ENCODE measurements at places on chromosomes 1 and 21.

DNA sequence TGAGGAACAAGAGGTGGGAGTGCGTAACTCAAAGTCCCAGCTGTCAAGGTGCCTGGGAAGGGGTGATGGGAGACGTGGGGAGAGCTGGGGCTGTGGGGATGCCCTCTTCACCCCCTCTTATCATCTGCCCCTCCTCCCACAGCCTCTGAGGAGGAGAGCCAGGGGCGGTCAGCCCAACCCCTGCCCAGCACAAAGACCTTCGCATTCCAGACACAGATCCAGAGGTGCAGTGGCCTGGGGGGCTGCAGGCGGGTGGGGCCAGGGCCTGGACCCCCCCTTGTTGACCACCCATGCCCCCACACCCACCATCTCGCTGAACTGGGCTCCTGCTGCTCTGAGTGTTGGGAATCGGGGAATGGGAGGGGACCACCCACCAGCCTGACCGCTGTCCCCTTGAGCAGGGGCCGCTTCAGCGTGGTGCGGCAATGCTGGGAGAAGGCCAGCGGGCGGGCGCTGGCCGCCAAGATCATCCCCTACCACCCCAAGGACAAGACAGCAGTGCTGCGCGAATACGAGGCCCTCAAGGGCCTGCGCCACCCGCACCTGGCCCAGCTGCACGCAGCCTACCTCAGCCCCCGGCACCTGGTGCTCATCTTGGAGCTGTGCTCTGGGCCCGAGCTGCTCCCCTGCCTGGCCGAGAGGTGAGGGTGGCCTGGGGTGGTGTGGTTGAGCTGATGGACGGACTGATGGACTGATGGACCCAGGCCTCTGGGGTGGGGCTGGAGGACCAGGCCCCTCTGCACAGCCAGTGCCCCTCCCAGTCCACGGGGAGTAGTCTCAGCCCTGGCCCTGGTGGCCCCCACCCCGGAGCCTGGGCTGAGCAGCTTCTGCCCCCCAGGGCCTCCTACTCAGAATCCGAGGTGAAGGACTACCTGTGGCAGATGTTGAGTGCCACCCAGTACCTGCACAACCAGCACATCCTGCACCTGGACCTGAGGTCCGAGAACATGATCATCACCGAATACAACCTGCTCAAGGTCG lies 29.7 kb downstream of the TRIM11 start:
- H3K36me3 ChIP-seq: no peaks in the 10 kb centered on the region
- no peak for DNase-seq
- no peak overlapping the region for H3K27ac ChIP-seq

- peak overlapping the region; percentile 42 for H3K27ac ChIP-seq
- no peaks in the 10 kb centered on the region for H3K27me3 ChIP-seq
- H3K4me3 ChIP-seq: no peak overlapping the region
Measured at GRCh38 chr1:19734472-19734999, 65.2 kb downstream of the TMCO4 start.

DNA sequence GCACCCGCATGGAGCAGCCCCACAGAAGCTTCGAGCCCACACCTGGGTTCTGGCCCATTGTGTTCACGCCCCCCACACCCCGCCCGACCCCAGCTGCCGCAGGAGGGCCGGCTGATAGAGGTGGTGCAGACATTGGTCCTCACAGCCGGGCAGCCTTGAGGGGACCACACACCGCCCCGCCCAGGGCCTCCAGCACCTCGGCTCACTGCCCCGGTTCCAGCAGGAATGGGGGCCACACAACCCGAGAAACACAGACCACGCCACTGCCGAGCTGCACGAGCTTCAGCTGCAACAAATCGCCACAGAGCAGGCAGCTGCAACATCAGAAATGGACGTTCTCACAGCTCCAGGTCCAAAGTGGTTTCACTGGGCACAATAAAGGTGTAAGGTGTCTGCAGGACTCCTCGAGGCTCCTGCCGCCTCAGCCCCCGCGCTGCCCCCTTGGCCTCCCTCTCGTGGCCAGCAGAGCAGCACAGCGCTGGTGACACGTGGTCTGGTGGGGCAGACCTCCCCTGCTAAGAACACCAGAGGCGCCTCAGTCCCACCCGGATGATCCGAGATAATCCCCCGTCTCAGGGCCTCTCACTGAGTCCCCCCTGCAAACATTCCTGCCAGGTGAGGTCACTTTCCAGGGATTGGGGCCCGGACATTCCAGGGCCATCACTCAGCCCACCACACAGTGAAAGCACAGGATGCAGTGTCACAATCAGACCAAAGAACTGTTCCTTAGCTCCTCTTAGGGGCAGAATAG lies 62.3 kb upstream of the ADARB1 start:
- no peaks in the 10 kb centered on the region for H3K36me3 ChIP-seq
- H3K27ac ChIP-seq: no peak overlapping the region
- H3K4me3 ChIP-seq: no peak overlapping the region
- H3K27me3 ChIP-seq: peaks cover 42% of the 10 kb centered on the region
- H3K4me1 ChIP-seq: no peaks in the 10 kb centered on the region

- no peak overlapping the region for H3K4me3 ChIP-seq
- peaks cover 56% of the 10 kb centered on the region for H3K36me3 ChIP-seq
- H3K27ac ChIP-seq: peak overlapping the region; percentile 61
- DNase-seq: peak; percentile 18
- H3K4me1 ChIP-seq: peaks cover 47% of the 10 kb centered on the region
Measured at GRCh38 chr1:39230261-39231190, 26.0 kb downstream of the MACF1 start.

DNA sequence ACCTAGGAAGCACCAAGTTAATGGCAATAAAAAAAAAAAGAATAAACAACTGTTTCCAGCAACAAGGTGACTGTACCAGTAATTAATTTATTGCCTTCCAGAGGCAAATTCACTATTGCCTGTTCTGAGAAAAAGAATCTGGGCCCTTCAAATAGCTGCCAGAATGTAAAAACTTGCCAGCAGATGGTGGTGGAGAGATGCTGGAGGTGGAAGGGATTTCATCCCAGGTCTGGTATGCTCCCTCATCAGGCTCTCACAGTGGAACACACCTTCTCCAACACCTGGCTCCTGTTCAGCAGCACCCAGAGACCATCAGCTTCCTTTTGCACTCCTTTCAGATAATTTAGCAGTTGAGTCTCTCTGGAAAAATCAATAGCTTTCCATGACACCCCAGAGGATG lies 792.9 kb upstream of the ADAMTS5 start:
- DNase-seq: no peak
- H3K4me3 ChIP-seq: no peak overlapping the region
- no peaks in the 10 kb centered on the region for H3K27me3 ChIP-seq
- no peaks in the 10 kb centered on the region for H3K4me1 ChIP-seq

GRCh38 chr1:8736927-8737326 lies 80.5 kb downstream of the RERE start:
- H3K4me1 ChIP-seq: no peaks in the 10 kb centered on the region
- no peak for DNase-seq
- H3K27ac ChIP-seq: no peak overlapping the region
- no peaks in the 10 kb centered on the region for H3K27me3 ChIP-seq
- peaks cover 26% of the 10 kb centered on the region for H3K36me3 ChIP-seq
- no peak overlapping the region for H3K4me3 ChIP-seq

GRCh38 chr1:11151114-11151513 lies 38.0 kb upstream of the ANGPTL7 start:
- no peaks in the 10 kb centered on the region for H3K4me1 ChIP-seq
- H3K36me3 ChIP-seq: peaks cover 11% of the 10 kb centered on the region
- H3K27ac ChIP-seq: no peak overlapping the region

GRCh38 chr21:44982558-44983250 lies 42.9 kb downstream of the SLX9 start:
- no peaks in the 10 kb centered on the region for H3K4me1 ChIP-seq
- H3K27ac ChIP-seq: no peak overlapping the region
- H3K27me3 ChIP-seq: no peaks in the 10 kb centered on the region

- H3K36me3 ChIP-seq: no peaks in the 10 kb centered on the region
- DNase-seq: no peak
- H3K27ac ChIP-seq: no peak overlapping the region
- H3K4me3 ChIP-seq: no peak overlapping the region
- H3K4me1 ChIP-seq: peaks cover 2% of the 10 kb centered on the region
- H3K27me3 ChIP-seq: no peaks in the 10 kb centered on the region
Measured at GRCh38 chr1:64974288-64974825, 8.0 kb upstream of the JAK1 start.

DNA sequence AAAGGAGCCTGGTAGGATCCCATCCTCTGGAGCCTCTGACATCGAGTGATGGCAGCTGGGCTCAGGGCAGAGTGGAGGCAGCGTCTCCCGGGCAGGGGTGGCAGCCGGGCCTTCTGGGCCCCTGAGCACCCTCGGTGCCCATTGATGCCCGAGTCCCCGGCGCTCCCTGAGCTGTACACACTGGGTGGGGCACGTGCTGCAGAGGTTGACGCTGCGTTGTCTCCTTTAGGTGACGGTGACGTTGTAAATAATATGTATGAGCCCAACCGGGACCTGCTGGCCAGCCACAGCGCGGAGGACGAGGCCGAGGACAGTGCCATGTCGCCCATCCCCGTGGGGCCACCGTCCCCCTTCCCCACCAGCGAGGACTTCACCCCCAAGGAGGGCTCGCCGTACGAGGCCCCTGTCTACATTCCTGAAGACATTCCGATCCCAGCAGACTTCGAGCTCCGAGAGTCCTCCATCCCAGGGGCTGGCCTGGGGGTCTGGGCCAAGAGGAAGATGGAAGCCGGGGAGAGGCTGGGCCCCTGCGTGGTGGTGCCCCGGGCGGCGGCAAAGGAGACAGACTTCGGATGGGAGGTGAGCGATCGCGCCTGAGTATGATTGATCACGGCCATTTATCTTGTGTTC lies 117.0 kb downstream of the PRDM16 start:
- no peak overlapping the region for H3K27ac ChIP-seq
- peaks cover 4% of the 10 kb centered on the region for H3K27me3 ChIP-seq
- H3K4me1 ChIP-seq: no peaks in the 10 kb centered on the region
- DNase-seq: no peak
- no peaks in the 10 kb centered on the region for H3K36me3 ChIP-seq

GRCh38 chr1:41880950-41881885 lies 37.5 kb downstream of the HIVEP3 start:
- peaks cover 29% of the 10 kb centered on the region for H3K4me1 ChIP-seq
- H3K27me3 ChIP-seq: no peaks in the 10 kb centered on the region
- DNase-seq: no peak
- H3K27ac ChIP-seq: no peak overlapping the region
- H3K36me3 ChIP-seq: no peaks in the 10 kb centered on the region

DNA sequence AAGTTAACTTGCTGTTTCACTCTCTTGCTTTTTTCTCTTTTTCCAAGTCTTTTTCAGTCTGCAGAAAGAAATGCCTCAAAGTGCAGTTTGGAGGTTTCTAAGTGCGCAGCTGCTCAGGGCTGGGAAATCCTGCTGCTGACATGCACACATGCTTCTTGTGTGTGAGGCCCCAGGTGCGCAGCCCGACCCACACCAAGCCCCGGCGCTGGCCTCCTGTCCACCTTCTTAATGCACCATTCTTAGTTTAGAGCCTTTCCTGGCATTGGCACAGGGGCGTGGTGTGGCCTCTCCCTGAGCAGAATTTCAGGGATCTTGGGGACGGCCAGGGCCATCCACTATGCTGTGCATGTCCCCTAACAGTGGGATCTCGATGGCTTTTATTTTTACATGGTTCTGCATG lies 315.2 kb downstream of the CAMTA1 start:
- no peak overlapping the region for H3K4me3 ChIP-seq
- H3K4me1 ChIP-seq: no peaks in the 10 kb centered on the region
- no peak for DNase-seq
- H3K36me3 ChIP-seq: no peaks in the 10 kb centered on the region
- no peaks in the 10 kb centered on the region for H3K27me3 ChIP-seq
- no peak overlapping the region for H3K27ac ChIP-seq

DNA sequence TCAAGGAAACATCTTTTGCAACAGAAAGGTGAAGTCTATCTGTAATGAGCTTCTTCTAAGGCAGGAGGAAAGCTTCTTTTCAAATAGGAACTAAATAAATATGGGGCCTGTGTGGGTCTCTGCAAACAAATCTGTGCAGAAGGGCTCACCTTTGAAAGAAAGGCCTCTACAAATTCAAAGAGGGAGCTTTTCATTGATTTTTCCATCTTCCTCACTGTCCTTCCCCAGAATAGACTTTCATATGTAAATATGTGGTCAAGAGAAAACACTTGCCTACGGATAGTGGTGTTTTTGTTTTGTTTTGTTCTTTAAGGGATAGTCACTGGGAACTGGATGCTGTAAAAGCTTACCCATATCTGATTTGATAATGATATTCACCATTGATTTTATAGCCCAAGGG lies 223.4 kb downstream of the DSCAM start:
- H3K4me3 ChIP-seq: no peak overlapping the region
- no peak overlapping the region for H3K27ac ChIP-seq
- no peaks in the 10 kb centered on the region for H3K36me3 ChIP-seq
- no peak for DNase-seq

DNA sequence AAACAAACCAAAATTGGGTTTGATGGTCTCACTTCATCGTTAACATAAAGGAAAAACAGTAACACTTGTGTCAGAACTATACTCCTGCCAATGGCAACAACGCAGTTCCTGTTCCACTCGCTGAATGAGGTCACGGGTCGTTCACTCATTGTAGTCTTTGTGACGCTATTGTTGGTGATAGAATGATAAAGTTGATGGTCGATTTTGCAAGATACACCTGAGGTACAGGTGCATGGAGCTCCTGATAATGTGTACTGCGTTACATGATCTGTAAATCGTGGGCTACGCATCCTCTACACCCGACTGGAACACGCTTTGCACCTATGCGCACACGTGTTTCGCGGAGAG lies 391 bp upstream of the CENPS start:
- no peaks in the 10 kb centered on the region for H3K36me3 ChIP-seq
- peak; percentile 47 for DNase-seq
- peak overlapping the region; percentile 91 for H3K27ac ChIP-seq
- no peaks in the 10 kb centered on the region for H3K27me3 ChIP-seq
- H3K4me3 ChIP-seq: peak overlapping the region; percentile 82

DNA sequence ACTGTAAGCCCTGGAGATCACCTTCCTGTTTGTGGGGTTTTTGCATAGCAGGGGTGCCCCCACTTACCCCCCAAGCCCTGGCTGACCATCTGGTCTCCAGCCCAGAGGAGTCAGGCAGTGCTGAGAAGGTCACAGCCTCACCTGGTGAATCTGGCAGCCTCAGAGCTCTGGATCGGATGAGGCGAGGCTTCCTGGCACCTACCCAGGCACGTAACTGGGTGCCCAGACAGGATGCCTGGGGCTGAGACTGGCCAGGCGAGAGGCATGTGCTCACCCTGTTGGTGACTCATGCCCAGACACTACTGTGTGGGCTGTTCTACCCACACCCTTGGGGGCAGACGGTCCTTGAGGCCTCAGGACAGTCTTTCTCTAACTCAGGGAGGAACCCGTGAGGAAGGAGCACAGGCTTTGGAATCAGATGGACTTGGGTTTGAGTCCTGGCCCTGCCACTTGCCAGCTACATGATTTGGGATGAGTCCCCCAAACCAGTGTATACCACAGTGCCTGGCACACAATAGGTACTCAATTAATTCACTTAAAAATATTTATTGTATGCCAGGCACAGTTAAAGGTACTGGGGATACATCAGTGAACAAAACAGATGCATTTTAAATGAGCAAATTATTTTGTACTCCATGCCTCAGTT lies 15.1 kb upstream of the PADI3 start:
- no peak overlapping the region for H3K4me3 ChIP-seq
- no peaks in the 10 kb centered on the region for H3K36me3 ChIP-seq
- no peak for DNase-seq
- no peaks in the 10 kb centered on the region for H3K27me3 ChIP-seq

GRCh38 chr1:212237651-212238050 lies 47.6 kb upstream of the PPP2R5A start:
- peaks cover 3% of the 10 kb centered on the region for H3K27me3 ChIP-seq
- peaks cover 26% of the 10 kb centered on the region for H3K4me1 ChIP-seq
- no peak overlapping the region for H3K27ac ChIP-seq

Data from activated CD4-positive, alpha-beta T cell treated with anti-CD3 and anti-CD28 coated beads, Interleukin-2, amount 10 ng/mL, durations not matched to agents 7 days and 5 days (primary cell).